KBM-7 (cell line): ENCODE measurements at places on chromosomes 7 and 10.

DNA sequence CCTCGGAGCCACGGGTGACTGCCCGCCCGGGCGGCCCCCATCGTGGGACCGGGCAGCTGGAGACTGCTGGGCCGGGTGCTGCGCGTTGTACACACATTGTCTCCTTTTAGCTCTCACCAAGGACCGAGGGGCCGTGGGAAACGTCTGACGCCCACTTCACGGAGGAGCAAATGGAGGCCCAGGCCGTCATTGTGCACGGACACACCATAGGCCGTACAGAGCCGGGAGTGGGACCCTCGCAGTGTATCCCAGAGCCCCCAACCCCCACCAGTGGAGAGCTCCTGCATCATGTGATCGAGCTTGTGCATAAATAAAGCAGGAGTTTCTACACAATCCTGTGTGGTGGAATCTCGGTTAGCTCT is 722 bp downstream of the DENND10 start:
- no peak for DNase-seq

DNA sequence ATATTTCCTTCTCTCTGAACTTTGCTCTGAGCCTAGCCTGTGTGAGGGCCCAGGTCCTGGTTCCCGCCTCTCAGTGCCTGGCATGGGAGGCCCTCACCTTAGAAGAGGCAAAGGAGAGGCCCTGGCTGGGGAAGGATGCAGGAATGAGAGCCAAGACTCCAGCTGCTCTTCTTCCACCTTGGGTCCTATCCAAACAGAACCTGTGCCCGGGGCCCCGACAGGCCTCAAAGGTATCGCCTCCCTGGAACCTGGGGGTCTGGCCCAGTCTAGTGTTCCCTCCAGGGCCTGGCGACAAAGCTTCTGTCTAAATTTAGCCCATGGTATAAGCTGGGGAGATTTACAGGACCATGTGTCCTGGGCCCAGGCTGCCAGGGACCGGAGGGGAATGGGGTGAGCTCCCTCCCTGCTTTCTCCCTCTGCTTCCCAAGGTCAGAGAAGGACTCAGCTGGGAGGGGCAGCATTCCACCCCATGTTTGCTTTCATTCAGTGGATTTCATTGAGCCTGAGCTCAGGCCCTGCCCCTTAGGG is 12.0 kb upstream of the CRHR2 start:
- DNase-seq: no peak

- no peak for DNase-seq
These were observed 70.0 kb downstream of the ELAPOR2 start for GRCh38 chr7:86989407-86989806.

GRCh38 chr7:130329681-130330080 is 14.9 kb upstream of the CPA5 start:
- no peak for DNase-seq

DNA sequence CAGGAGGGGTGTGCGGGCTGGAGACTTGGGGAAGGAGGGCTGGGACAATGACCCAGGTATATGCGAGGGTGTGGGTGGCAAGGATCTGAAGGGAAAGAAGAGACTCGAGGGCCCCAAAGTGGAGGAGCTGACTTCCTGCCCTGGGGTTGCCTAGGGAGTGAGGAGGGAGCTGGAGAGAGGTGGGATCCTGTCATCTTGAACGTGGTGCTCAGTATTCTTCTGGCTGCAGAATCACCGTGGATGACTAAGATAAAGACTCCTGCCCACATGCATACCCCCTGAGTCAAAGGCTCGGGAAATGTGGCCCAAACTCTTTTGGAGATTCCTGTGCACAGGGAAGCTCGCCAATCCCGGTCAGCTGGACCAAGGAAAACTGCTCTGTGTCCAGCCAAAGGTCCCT is 31.2 kb downstream of the COL17A1 start:
- DNase-seq: no peak

GRCh38 chr10:11881477-11882417 is 58.6 kb downstream of the PROSER2 start:
- DNase-seq: no peak

DNA sequence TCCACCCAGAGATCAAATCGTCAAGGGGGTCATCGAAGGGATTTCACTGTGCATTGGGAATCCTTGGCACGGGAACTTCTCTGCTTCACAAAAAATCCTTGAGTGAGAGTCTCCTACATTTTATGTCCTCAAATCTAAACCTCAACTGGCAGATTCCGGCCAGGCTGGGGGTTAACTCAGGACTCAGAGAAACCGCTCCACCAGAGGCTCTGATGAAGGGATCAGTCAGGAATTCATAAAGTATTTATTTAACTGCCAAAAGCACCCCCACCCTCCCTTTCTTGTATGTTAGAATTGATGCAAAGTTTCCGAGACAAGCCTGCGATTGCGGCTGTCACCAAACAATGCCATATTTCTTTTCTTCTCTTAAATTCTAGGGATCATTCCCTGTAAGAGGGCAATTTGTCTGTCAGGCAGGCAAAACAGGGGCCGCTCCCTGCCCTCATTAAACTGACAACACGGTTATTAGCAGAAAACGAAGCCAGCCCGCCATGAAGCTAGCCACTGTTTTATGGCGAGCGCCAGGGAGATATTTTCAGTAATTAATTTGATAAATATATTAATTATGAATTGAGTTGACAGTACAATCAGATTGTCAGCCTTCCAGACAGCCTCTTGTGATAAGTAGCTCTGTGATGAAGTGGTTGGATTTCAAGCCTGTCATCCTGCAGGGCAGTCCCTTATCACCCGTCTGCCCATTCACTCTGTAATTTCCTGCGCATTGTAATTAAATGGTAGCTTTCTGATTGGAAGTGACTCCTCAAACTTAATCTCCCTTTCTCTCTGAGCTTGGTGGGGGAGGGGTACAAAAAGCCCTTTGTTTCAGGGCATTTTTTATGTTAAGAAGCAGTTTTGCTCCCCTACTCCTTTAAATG is 153.0 kb upstream of the GPR26 start:
- no peak for DNase-seq

- no peak for DNase-seq
These were observed 330.8 kb downstream of the FGFR2 start for GRCh38 chr10:121267236-121268003.

GRCh38 chr10:30862486-30862885 is 169.2 kb downstream of the ZNF438 start:
- no peak for DNase-seq

DNA sequence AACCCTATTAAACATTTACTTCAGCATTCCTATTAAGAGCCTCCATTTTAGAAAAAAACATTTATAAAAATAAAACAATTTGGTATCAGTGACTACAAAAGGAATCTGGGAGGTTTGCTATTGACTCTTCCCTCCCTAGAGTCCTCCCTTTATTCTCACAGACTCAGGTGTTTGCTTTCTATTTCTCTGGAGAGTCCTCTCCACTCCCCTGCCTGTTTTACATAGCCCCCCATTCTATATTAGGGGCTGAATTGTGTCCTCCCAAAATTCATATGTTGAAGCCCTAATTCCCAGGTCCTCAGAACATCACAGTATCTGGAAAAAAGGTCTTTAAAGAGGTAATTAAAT is 69.8 kb downstream of the COA1 start:
- no peak for DNase-seq

GRCh38 chr7:106598663-106599342 is 62.2 kb downstream of the CCDC71L start:
- peak; percentile 80 for DNase-seq
